Activated CD4-positive, alpha-beta T cell treated with anti-CD3 and anti-CD28 coated beads for 1 hour (primary cell): ENCODE measurements at places on chromosomes 13 and 19.

GRCh38 chr13:85500696-85501256 is 298.4 kb downstream of the SLITRK6 start:
- no peak for DNase-seq

DNA sequence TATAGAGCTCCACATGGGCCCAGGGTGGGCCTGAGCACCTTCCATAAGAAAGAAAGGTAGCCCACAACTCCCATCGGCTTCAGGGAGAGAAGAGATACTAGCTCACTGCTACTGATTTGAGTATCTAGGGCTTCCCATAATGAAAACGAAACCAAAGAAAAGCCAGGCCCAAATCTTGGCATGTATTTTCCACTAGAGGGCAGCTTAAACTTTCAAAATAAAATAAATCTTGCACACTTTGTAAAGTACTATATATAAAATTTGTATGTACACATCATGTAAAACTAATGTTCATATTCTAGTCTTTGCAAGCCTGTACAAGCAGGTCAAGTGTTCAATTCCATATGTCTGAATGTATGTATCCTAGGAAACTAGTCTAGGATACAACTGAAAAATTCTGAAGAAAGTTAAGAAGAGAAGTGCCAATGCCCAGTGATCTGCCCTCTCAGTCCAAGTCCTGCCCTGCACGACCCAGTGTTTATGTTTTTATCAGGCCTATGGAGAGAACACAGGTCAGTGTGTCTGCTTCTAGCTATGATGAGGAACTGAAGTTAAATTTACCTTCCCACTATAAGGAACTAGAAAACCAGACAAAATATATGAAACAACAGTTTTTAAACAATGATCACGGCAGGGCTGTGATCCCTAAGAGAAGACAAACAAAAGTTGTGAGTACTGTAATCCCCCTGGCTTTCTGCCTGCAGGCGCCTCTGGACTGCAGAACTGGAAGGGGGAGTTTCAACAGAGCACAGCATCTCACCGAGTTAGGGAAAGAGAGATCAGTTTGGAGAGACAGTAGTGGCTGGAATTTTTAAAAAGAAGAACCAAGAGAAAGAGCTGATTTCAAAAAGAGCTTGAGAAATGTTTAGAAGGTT is 475.7 kb downstream of the UQCRFS1 start:
- no peak for DNase-seq

- no peak for DNase-seq
Measured at GRCh38 chr19:31408460-31409124, 59.4 kb upstream of the TSHZ3 start.

GRCh38 chr13:47598340-47598911 is 402.6 kb downstream of the SUCLA2 start:
- DNase-seq: no peak

- DNase-seq: no peak
Measured at GRCh38 chr19:8000298-8001038, 5.0 kb downstream of the ELAVL1 start.

GRCh38 chr13:51717786-51718398 is 86.1 kb downstream of the DHRS12 start:
- DNase-seq: no peak

DNA sequence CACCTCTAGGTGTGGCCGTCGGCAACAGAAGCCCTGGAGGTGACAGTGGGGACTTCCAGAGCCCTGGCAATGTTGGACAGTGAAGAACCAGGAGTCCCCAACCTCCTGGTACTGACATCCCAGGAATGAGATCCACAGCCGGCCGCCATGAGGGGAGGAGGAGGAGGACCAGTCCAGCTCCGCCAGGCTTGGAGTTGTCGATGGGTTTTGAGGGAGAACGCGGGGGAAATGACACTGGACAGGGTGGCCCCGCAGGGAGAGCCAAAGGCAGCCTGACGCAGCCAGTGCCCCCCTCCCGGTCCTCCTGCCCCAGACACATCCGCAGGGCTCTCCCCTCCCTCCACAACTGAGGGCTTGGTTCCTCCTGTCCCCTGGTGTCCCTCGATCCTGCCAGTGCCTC is 57.9 kb downstream of the SPACA7 start:
- DNase-seq: no peak
